ENCODE measurements at places on chromosomes 11 and 22.

GRCh38 chr11:121842192-121842585, 273.8 kb downstream of the BLID start:
- DNase-seq = peak; percentile 26

DNA sequence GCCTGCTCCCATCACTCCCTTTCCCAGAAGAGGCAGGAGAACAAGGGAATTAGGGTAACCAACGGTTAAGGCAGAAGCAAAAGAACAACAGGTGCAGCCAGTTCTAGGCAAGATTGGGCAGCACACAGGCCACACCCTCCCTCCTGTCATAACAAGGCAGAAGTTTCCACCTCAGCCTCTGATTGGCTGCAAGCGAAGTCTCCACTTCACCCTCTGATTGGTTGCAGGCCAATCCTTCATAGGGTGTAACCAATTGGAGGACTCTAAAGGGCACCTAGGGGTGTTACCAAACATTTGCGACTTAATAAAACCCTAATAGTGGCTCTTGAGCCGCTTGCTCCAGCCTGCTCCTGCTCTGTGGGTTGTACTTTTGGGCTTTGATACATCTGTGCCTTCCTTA, 153.8 kb downstream of the CACNA1I start:
- no peak for DNase-seq

- DNase-seq = no peak
Observed at GRCh38 chr11:68324695-68325094, 12.3 kb downstream of the LRP5 start.

DNA sequence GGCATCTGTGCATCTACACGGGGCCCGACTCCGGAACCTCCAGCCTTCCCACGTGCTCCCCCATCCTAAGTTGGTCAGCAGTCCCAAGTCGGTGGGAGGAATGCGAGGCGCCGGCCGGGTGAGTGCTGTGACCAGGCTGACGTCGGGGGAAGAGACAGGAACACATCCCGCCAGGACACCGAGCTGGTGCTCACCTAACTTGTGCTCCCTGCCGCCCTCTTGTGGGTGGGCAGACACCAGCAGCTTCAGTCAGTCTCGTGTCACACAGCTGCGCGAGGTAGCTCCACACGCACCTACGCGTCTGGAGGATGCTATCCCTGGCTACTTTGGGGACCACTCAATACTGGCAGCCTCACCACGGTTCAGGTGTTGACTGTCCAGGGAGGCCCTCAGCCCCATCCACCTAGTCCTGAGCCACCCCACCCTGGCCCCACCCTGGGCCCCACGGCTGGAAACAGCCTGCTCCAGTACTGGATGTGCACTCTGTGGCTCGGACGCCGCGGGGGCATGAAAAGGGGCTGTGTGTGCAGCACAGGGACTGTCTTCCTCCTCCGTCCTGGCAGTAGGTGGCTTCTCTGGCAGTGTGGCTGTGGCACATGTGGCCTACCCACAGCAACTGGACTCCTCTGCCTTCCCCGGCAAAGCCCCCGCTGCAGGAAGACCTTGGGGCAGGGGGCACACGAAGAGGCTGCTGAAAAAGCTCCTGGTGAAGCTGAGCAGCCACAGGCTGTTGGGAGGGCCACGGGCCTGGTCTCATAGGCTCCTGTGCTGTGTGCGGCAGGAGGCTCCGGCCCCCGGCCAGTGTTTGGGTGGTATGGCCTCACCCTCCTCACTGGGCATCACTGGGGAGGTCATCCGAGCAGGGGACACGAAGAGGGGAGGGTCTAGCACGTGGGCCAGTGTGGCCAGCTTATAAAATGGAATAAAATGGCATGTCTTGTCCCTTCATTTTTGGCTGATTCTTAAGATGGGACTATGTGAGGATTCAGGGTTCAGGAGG, 11.2 kb upstream of the BID start:
- peak; percentile 4 for DNase-seq

DNA sequence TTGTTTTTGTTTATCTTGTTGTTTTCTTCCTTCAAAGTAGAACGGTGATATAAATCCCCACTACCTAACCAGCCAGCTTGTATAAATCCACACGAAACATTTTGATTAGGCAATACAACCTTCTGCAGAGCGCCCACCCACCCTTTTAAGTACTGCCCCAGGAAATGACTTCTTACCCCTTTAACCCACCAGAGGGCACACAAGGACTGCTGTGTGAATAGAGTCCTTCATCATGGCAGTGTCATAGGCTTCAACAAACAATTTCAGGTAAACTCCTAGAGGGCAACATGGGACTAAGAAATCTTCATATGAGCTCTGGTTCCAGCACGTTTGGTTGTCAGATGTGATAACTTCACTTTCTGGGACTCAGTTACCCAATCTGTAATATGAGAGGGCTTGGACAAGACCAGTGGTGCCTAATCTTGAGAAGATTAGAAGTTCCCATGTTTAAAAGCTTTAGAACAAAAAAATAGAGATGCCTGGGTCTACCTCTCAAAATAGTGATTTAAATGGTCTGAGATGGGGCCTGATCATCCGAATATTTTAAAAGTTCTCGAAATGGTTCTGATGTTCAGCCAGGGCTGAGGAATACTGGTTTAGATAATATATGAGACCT, 56.1 kb downstream of the PIWIL4 start:
- peak; percentile 75 for DNase-seq
